NCI-H2171 treated with DMSO at 0.1 percent for 48 hours (cell line): ENCODE measurements at places on chromosomes 7 and 10.

- DNase-seq = no peak
Measured at GRCh38 chr7:47778153-47778661, 170.1 kb downstream of the PKD1L1 start.

- no peak for DNase-seq
Measured at GRCh38 chr10:25026463-25026862, 10.1 kb downstream of the THNSL1 start.

DNA sequence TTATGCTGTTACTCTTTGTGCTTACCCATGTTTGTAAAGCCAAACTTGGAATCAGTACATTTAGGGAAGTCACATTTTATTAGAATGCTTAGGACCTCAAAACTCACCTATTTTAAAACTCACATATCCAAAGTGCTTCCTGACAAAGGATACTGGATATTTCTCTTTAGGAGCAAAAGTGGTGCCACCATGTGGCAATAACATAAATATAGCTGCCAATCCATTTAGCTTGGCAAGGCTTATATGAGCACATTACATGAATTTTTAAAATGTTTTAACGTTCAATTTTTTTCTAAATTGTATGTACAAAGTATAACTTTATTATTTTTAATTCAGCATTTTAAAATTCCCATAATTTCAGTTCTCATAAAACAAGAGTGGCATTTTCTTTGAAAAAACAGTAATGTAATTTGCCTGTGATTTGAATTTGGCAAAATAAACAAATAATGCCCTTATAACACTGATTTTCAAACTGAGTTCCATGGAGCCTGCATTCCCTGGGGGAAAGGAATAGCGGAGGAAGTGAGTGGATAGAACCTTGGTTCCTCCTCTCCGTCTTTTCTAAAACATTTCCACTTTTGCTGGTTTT lies 75.4 kb downstream of the HDAC9 start:
- DNase-seq = peak; percentile 32

DNA sequence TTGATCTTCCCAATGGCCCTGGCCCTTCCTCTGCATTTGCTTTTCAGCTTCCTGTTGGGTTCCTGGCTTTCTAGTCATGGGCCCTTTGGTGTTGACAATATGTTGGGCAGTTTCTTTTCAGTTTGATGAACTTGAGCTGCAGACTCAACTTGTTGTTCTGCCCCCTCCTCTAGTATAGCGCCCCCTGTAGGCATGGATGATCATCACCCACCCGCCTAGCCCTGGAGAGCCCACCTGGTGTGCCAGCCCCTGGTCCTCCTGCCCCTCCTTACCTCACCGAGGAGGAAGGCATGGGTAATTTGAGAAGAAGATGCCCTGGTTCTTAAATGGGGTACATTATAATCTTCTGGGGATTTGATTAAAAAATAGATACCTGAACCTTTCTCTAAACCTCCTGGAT lies 271.2 kb downstream of the SNX10 start:
- no peak for DNase-seq

GRCh38 chr10:21520949-21521348 lies 4.5 kb downstream of the SKIDA1 start:
- DNase-seq = no peak

DNA sequence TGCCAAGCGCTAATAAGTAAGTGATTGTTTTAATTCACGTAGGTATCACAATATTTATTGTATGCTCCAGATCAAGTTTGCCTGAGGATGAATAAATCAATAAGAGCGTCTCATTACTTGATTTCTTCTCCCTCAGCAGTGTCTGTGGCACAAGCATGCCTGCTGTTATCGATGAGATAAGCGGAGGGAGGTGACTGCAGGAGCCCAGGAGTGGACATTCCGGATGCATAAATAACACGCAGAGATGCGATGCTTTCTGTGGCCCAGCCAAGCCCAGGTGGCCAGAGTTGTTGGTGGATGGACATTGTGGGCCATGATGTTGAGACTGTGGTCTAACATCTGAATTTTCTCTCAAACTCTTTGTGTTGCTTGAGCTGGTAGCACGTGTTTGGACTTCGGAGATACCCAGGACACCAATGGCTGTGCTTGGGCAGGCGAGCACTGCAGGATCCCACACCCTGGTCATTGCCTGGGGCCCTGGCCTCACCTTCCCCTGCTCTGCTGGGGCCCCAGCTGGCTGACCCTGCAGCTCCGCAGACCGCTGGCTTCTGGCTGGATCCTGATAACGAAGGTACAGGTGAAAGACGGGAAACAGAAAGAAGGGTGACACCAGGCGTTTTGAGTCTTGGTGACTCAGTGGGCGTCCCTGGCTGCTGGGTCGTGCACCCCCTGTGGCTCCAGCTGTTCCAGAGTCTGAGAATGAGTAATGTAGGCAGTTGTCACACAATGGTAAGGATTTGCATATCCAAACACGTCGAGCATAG lies 31.2 kb upstream of the MNX1 start:
- DNase-seq = no peak

DNA sequence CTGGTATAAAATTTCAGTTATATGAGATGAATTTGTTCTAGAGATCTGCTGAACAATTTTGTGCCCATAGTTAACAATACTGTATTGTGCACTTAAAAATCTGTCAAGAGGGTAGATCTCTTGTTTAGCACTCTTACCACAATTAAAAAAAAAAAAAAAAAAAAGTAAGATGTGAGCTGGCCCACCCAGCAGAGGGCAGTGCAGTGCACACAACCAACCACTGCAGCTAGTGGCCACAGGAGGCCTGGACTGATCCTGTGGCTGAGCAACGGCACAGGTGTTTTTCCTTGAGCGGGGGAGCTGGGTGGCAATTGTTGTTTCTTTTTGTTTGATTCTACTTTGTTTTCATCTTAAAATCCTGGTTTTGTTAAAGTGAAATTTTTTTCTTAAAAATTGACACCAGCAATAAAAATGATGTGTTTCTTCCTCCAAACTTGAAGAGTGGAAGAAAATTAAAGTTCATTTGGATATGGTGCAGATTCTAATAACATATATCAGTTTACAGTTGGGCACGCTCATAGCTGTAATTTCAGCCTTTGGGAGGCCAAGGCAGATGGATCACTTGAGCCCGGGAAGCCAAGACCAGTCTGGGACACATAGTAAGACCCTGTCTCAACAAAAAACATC lies 171.1 kb upstream of the TBX20 start:
- DNase-seq = peak; percentile 55

- DNase-seq = no peak
Measured at GRCh38 chr7:20141666-20142065, 75.5 kb downstream of the MACC1 start.

- no peak for DNase-seq
Measured at GRCh38 chr7:7443806-7444350, 91.8 kb downstream of the COL28A1 start.

GRCh38 chr10:1613511-1613910 lies 123.8 kb downstream of the ADARB2 start:
- no peak for DNase-seq

DNA sequence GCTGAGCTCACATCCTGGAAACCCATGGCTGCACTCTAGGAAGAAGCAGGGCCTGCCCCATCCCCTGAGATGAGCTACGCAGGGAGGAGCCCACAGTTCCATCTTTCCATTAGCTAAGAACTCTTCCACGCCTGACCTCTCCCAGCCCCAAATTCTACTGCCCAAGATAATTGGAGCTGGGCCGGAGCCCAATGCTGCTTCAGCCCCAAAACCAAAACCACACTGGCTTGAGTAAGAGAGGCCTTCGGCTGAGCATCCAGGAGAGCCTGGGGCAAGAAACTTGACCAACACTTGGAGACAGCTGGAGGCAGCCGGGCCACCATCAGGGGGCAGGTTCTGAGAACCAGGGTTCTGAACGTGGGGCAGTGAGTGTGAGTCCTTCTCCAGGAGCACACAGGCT lies 116.1 kb upstream of the ZMIZ1 start:
- no peak for DNase-seq

DNA sequence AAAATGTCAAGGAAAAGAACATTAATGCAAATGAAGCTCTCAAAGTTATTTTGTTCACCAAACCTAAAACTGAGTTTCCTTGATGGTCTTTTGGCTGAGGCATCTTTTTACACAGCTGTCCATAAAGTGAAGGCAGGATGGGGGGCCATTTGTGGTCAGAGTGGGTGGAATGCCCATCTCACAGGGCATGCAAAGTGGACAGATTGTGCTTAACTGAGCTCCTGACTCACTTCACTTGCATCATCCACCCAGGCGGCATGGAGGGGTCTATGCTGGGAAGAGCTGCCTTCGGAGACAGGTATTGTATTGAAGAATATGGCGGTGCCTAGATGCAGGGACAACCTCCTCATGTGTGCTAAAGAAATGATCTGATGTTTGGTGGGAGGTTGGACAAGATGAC lies 905.3 kb downstream of the KCNMA1 start:
- no peak for DNase-seq

- DNase-seq = no peak
Measured at GRCh38 chr10:79266084-79266483, 81.2 kb upstream of the PPIF start.

GRCh38 chr10:35498693-35499092 lies 106.4 kb upstream of the GJD4 start:
- DNase-seq = no peak

- no peak for DNase-seq
Measured at GRCh38 chr10:12535656-12536055, 186.3 kb downstream of the CAMK1D start.

DNA sequence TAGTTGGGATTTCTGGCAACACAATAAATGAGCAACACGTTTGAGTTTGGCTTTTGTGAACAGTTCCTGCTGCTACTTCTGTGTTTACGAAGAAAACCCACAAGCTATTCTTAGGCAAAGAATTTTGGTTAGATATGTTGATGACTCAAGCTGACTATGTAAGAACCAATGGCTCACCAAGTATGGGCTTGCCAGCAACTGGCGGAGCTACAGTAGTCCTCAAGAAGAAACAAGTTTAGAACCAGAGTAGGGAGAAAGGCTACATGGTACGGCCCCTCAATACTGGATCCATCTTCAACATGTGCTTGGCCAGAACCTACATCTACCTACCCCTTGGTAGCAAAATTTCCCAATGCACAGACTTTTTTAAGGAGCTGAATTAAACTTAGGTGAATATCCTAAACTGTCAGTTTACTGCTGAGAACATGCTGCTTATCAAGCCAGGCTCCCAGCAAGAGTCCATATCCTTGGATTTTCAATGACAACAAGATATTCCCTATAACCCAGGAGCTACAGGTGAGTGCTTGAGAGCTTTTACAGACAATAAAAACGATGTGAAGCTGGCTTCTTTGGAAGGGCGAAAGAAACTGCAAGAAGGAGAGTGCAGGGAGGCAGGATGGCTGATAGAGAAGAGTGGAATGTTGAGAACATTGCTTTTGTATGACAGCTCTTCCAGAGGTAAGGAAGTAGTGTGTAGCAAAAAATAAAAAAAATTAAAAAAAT lies 74.3 kb upstream of the ASAH2 start:
- DNase-seq = no peak

GRCh38 chr7:44073664-44074348 lies 8.4 kb upstream of the PGAM2 start:
- DNase-seq = no peak

- DNase-seq = no peak
Measured at GRCh38 chr10:3251172-3251571, 78.6 kb upstream of the PITRM1 start.

DNA sequence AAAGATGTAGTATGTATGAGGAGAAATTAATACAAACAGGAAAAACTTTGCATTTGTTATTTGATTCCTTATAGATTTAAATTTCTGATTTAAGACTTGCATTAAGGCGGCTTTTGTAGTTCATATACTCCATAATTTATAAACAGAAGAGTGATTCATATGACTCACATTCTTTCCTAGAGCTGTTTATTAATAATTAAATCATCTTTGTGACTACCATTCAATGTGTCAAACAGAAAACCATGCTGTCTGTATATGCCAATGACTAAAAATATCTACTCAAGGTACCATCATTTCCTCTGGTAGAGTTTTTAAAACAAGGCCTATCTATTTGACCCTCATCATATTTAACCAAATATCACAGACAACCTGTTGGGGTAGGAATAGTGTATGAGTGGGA lies 501.7 kb downstream of the PARD3 start:
- DNase-seq = no peak

GRCh38 chr7:101123703-101124068 lies 3.2 kb upstream of the SERPINE1 start:
- no peak for DNase-seq

DNA sequence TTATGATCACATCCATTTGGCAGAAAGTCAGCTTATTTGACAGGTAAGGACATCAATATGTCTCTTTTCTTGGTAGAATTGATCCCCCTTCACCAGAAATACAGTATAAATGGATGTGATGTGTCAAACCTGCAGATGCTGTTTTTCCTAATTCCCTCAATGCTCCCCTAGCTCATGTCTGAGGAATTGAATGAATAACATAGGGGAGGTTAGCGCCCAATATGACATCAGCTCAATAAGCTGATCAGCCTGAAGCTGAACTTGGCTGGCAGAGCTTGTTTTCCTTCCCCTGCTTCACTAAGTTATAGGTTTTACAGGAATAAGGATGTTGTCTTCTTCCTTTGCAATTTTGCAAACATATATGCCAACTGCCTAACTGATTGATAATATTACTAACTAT lies 132.5 kb downstream of the REEP3 start:
- DNase-seq = no peak

GRCh38 chr7:55258631-55259030 lies 106.5 kb upstream of the LANCL2 start:
- DNase-seq = no peak

DNA sequence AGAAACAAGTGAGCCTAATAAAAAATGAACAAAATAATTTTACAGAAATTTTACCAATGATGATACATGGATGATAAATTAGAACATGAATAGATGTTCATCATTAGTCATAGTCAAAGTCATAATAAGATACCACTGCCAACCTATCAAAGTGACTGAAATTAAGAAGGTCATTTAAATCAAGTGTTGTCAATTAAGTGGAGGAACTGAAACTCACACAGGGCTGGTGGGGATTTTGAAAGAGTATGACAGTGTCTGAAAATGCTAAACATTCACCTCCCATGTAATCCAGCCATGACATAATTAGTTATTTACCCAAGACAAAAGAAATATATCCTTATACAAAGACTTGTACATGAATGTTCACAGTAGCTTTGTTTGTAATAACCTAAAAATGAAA lies 57.1 kb upstream of the DYNC1I1 start:
- no peak for DNase-seq
